AG20443 (cell line): ENCODE measurements at places on chromosomes 5 and 9.

DNA sequence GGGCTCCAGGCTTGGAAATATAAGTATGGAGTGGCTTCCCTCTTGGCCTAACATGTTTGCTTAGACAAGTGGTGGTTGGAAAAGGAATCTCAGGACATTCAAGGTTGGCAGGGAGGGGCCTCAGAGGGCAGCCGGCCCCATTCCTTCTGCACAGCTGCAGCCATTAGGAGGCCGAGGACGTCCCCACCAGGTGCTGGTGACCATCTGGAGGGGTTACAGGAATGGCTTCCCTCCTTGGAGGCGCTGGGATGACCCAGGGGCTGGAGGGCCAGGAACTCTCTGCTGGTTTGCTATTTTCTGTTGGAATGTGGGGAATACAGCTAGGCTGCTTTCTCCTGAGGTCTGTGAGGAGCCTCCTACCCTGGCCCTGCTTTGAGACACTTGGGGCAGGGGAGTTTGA, 18.5 kb downstream of the STC2 start:
- no peak for DNase-seq

DNA sequence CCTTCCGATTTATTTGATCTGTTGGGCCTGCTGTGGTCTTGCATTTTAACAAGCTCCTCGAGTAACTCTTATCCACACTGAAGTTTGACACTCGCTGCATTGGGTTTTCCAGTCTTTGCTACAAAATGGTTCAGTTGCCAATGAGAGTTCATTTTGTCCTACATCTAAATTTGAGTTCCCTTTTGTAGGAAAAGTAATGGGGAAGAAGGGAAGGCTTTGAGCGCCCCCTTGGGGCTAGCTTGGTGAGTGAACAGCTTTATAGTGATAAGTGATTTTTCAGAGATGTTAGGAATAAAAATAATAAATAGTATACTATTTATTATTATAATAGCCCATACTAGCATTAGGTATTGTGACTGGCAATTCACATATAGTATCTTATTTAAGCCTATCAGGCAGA, 89.9 kb upstream of the GNAQ start:
- DNase-seq: peak; percentile 43

DNA sequence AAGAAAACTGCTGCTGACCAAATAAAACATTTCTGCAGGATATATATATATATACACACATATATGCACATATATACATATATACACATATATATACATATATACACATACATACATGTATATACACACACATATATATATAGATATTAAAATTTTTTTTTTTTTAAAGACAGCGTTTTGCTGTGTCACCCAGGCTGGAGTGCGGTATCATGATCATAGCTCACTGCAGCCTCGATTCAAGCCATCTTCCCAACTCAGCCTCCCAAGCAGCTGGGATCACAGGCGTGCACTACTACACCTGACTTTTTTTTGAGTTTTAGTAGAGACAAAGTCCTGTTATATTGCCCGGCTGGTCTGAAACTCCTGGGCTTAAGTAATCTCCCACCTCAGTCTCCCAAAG, 2.7 kb downstream of the MRPL22 start:
- DNase-seq: no peak

DNA sequence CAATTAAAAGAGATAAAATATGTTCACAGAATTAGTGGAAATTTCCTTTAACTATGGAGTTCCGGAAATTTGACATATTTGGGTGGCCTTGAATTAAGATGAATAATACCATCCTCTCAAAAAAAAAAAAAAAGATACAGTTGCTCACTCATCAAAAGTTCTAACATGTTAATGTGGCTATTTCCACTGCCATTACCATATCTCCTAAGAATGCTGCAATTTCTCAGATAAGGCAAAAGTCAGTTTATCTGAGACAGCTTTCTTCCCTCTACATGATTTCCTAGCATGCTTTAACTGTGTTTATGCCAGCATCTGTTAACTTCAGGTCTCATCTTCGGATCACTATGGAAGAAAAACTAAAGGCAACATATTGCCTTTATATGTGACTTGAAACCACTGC, 2.6 kb downstream of the FASTKD3 start:
- no peak for DNase-seq

GRCh38 chr9:73037613-73038012, 84.8 kb upstream of the ALDH1A1 start:
- DNase-seq: peak; percentile 13

DNA sequence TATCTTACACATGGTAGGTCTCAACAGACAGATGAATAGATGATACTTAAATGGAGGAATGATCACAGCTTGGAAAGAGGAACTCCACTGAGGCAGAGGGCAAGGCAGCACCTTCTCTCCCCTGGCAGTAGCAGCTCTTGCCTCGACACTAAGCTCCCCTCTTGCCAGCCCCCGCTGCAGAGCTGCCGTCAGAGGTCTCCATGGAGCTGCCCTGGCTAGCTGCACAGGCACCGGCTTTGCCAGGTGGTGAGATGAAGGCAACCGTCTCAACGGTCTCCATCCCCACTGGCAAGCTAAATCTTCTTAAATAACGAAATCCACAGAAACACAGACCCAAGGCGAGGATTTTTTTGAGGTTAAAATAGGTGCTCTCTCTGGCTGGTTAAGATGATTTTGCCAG, 81.2 kb downstream of the CRB2 start:
- no peak for DNase-seq

- no peak for DNase-seq
Observed at GRCh38 chr9:86975606-86976005, 28.3 kb upstream of the GAS1 start.

DNA sequence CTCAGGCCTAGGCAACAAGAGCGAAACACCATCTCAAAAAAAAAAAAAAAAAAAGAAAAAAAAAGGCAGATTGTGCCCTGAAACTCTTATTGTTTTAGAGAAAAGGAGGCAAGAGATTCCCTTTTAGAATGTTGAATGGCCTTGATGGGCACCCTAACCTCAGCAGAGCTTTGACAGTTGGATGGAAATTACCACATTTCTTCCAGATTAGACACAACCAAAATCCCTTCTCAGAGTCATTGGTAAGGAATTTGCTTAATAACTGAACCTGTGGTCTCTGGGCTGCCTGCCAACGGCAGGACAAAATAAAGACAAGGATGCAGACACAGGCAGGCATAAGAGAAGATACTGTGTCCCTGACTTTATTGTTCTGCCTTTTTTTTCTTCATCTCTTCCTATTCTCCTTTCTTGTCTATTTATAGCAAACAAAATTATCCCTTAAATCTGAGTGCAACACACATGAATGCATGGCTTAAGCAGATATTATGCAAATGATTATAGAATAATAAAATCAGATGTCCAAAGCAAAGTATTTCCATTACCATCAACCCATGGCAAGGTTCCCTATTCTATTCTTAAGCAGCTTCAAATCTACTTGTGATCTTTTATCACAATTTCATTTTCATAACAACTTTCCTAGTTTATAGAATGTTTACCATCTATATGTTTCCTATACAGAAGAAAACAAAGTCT, 37.3 kb upstream of the TRIO start:
- peak; percentile 64 for DNase-seq

DNA sequence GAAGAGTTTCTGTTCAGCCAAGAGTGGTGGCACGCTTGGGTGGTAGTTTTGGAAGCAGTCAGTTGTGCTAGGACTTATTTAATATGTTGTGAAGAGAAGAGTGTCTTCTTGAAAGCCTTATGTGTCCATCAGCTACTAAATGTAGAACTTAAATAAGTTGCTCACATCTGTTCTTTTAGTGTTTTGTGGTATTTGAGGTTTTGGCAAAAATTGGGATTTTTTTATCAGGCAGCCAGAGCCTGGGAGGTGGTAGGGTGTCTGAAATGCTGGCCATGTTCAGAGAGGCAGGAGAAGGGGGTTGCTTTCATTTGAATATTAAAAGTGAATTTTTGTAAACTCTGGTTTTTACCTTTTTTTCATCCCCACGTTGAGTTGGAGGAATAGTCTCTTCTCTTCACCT, 24.2 kb upstream of the ZBTB34 start:
- DNase-seq: no peak

DNA sequence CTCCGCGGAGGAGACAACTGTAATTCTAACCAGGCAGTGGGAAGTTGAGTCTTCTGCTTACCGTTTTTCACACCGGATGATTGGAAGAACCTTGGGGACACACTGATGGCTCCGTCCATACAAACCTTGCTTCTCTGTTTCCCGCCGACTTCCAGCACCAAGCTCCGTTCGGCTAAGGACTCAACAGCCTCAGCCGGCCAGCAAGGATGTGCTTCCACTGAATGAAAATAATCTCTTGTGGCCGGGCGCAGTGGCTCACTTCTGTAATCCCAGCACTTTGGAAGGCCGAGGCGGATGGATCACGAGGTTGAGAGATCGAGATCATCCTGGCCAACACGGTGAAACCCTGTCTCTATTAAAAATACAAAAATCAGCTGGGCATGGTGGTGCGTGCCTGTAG, 1.8 kb upstream of the EDF1 start:
- DNase-seq: no peak

- DNase-seq: peak; percentile 55
Observed at GRCh38 chr9:129619787-129620668, 873 bp downstream of the C9orf50 start.

DNA sequence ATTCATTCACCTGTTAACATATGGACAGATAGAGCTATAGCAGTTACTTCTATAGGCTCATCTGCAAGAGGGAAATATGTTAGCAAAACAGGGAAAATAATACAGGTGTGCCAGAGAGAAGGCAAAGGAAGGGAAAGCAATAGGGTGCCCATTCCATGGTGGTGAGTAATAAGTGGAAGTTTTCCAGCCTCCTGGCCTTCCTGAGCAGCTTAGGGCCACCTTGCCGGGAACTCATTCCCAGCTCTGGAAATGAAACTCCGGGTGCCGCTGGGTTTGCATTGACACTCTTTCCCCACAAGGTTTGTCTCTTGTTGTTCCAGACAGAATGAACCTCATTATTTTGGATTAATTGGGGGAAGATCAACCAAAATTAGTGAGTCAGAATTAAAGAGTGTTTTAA, 58.4 kb downstream of the SLC1A3 start:
- DNase-seq: no peak

- no peak for DNase-seq
Observed at GRCh38 chr9:94140791-94141790, 56.8 kb downstream of the PTPDC1 start.

DNA sequence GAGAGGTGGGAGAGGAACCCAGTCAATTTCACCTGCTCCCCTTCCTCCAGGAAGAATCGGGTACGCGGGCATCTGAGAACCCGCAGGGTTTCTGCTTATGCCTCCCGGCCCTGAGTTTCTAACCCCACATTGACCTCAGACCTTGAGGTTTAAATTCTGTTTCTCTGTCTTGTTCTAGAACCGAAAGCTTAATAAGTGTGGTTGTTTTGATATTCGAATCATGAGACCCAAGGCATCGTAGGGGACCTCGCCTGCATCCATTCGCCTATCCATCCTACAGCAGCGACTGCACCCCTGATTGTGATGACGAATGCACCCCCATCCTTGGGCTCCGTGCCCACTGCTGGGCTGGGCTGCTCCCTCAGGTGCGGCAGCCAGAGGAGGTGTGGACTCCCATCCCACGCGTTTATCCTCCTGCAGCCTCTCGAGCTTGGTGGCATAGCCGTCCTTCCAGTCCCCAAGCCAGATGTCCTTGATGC, 80.8 kb upstream of the IER5L start:
- no peak for DNase-seq

- DNase-seq: no peak
Observed at GRCh38 chr5:65184780-65185179, 296.9 kb downstream of the ADAMTS6 start.

DNA sequence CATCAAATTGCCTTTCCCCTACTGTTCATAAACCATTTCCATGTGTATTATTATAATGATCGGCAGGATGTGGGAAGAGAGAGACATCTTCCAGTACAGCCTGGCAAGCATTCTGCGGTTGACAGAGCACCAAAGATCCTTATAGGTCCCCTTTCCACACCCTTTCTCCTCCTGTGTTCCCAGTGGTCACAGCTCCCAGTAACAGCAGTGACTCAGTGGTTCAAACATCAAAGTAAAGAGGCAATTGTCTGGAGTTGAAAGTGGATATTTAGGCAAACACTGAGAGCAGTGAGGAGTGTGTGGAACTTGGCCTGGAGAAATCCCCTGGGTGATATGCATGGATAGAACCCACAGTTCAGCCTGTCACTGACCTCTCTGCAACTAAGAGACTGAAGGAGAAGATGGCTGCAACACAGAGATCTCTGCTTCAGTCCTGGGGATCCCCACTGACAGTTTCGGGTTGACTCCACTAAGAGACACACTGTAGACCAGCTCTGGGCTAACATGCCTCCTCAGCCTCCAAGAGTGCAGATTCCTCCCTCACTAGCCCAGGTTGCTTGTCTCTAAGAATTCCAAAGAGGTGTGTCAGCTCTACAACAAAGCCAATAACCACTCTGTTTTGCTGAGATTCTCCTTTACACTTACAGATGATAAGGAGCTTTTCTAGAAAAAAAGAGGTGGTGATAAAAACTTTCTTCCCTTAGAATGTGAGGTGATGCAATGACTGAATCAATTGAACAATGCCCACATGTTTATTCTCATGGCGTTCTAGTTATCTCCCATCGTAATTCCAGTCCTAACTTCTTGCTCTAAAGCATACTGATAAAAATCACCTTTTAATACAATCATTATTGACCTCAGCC, 94.4 kb upstream of the IL6ST start:
- peak; percentile 62 for DNase-seq

DNA sequence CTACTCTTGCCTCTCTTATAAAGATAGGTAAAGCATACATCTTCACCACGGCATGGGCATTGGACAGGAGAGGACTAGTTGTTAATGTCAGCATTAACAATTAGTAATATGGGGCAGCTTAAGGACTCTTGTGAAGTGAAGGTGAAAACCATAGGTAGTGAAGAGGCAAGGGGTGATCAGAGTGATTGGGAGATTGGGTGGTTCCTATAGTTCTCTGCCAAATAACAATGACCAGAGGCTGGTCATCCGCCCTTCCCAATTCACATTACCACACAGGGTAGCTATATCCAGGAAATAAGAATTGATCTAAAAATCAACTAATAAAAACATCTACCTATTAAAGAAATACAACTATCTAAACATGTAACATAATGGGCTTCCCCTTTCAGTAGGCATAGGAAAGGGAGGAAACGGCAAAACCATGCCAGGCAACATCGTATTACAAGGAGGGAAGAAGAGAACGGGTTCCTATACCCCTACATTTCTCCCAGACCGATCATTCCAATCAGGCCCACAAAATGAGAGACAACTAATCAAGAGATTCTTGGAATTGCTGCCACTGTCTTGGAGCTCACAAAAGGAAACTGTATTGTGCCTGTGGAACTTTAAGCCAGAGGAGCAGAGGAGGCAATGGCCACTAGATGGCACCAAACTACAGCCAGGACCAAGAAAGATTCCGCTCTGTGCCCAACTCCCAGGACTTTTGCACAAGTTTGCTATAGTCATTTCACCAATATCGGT, 121.6 kb downstream of the FBXL17 start:
- DNase-seq: peak; percentile 85

DNA sequence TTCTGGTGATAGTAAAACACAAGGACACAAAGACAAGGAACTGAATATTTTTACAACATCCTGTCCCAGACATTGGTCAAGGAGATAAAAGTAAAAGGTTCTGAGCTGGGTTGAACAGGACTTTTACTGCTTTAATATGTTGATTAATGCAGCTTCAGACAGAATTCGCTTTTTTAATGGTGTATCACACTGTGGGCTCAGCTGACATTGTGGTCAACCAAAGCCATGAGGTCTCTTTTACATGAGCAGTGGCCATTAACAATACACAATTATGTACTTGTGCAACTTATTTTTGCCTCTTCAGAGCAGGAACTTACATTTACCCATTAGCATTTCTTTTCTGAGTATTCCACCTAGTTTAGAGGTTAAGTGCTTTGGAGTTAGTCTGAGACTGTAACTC, 22.8 kb upstream of the ERBIN start:
- DNase-seq: no peak

GRCh38 chr5:118434522-118434921, 553.8 kb downstream of the DTWD2 start:
- no peak for DNase-seq
